ENCODE measurements at places on chromosomes 5 and 9. TPM values are rescaled to one million over a fixed set of nuclear protein-coding genes. Genes with fewer than 3 reads are reported as not detected.

Gene SMIM3
- total RNA-seq: 4.1 TPM

Gene PDLIM4
- not detected for total RNA-seq

Gene SCGB3A1
- 42.7 TPM for total RNA-seq

Gene PDE4D
- total RNA-seq: 33.3 TPM

GRCh38 chr9:99044827-99045226 is 60.1 kb upstream of the TGFBR1 start:
- DNase-seq: no peak

- no peak for DNase-seq
Measured at GRCh38 chr5:45189481-45189880, 380.7 kb downstream of the MRPS30 start.

DNA sequence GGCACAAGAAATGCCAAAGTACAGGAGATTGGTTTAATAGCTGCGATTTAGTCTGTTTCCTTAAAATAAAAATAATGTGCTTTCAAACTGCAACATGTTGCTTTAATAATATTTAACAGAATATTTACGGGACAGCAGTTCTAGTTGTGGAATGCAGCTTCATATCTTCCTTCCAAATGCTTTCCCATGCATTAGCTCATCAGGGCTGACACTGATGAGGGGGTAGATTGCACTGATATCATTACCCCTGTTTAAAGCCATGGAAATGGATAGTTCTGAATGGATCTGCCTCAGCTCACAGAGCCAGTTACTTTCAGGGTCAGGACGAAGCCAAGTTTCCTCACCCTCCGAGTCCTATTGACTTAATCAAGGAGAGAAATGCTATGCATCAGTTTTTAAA is 93.2 kb upstream of the OSMR start:
- DNase-seq: no peak

DNA sequence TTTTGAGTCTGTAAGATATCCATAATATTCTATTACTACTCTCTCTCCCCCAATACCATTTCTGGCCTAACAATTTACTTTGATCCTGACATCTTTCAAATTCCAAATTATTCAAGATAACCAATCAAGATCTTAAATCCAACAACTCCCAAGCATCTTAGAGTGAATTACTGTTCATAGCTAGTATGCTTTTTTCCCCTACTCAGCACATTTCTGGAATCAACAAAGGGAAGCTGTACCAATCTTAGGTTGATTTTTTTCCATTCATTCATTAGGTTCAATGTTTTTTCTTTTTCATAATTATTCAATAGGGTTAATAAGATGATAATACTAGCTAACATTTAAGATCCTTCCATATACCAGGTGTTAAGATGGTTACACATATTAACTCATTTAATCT is 50.3 kb upstream of the MTMR12 start:
- no peak for DNase-seq

DNA sequence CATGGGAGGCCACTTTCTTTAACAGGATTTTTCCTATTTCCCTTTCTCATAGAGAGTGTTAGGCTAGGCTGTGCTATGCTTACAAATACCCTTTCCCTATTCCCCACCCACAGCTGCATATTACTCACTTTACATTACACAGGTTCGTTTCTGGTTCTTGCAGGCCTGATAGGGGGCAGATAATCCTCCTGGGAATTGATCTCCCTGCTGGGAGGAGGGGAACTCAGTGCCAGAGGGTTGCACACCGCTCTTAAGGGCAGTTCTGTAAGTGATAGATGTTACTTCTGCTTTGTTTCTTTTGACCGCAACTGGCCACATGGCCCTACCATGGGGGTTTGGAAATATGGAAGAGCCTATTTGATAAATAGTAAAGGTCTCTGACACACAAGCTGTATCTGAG is 54.0 kb upstream of the NTRK2 start:
- no peak for DNase-seq

DNA sequence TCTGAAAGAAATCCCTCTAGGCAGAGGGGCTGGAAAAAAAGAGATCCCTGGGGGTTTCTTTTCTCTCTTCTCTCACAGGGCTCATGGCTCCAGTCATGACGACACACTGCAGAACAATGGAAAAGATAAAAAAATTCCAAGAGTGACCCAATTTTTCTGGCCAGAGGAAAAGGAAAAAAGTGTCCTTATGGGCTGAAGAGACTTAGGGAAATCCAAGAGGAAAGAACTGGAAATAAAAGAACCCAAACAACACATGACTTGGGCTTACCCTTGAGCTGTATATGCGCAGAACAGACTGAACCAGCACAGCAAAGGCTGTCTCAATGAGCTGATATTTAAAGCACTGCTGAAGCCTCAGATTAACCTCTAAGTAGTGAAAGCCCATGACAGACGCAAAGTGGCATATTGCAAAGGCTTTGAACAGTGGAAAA is 102.4 kb downstream of the SMIM23 start:
- no peak for DNase-seq

DNA sequence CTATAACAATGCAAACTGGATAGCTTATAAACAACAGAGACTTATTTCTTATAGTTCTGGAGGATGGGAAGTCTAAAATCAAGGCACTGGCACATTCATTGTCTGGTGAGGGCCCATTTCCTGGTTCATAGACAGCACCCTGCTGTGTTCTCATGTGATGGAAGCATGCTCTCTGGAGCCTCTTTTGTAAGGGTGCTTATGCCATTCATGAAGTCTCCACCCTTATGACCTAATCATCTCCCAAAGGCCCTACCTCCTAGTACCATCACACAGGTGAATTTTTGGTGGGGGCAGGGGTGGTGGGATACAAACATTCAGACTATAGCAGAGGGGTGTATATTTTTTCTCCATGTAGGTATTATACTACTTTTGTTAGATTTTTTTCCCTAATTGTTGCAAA is 92.4 kb downstream of the UNC13B start:
- no peak for DNase-seq

All from naive thymus-derived CD8-positive, alpha-beta T cell (primary cell).